ENCODE measurements at places on chromosomes 11 and 22.

- no peak for DNase-seq
- peaks cover 5% of the 10 kb centered on the region for H3K4me1 ChIP-seq
Observed at GRCh38 chr11:10641177-10641911, 52.2 kb downstream of the IRAG1 start.

DNA sequence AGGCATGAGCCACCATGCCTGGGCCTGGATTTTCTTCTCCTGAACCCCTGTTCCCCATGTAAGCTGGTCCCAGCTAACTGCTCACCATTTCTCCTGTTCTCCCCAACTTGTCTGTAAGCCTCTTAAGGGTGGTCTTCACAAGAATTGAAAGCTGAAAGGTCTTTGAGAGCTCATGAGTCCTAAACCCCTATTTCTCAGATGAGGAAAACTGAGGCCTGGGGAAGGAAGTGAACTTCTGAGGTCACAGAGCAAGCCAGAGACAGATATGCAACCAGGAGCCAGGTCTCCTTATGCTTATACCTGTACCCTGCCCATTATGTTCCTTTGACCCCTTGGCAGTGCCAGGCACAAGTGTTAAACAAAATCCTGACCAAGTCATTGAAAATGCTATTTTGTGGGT, 16.3 kb downstream of the NPTXR start:
- H3K4me3 ChIP-seq: no peak overlapping the region
- H3K4me1 ChIP-seq: peaks cover 17% of the 10 kb centered on the region
- H3K27me3 ChIP-seq: no peaks in the 10 kb centered on the region
- no peak for DNase-seq
- H3K36me3 ChIP-seq: peaks cover 60% of the 10 kb centered on the region
- no peak overlapping the region for H3K27ac ChIP-seq

- no peaks in the 10 kb centered on the region for H3K27me3 ChIP-seq
- no peaks in the 10 kb centered on the region for H3K4me1 ChIP-seq
- H3K4me3 ChIP-seq: no peak overlapping the region
- no peak overlapping the region for H3K27ac ChIP-seq
- H3K36me3 ChIP-seq: no peaks in the 10 kb centered on the region
Observed at GRCh38 chr11:6843670-6844069, 1.8 kb upstream of the OR10A5 start.

DNA sequence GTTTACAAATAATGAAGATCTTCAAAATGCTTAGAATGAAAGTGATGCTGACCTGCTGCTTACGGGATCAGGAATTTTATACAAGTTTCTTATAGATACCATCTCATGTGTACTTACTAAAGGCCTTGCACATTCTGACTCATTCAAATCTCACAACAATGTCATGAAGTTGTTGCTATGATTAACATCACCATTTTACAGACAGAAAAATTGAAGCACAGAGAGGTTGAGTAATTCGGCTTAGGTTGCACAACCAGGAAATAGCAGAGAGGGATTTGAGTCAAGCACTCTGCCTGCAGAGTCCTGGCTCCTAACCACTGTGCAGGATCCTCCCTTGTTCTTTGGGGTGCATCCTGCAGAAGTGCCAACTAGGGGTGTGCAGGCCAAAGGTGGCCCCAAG, 471.9 kb downstream of the MIAT start:
- no peak for DNase-seq
- H3K4me3 ChIP-seq: no peak overlapping the region
- H3K4me1 ChIP-seq: peaks cover 19% of the 10 kb centered on the region
- H3K27ac ChIP-seq: no peak overlapping the region
- H3K36me3 ChIP-seq: no peaks in the 10 kb centered on the region

DNA sequence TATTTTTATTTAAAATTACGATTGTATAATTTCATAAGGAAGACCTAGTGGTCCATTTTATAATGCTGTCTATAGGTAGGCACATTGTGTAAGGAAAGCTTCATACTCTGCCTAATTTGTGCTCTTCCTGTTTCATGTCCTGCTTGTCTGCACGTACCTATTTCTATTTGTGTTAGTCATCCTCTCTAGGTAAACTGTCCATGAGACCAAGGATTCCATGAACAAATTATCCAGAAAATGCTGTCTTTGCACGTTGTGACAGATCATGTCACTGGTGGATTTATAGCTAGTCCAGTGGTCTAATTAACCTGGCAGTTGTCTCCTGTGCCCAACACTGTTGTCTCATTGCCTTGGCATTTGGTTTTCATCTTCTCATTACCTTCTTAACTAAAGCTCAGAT, 44.7 kb downstream of the DNAJC24 start:
- no peaks in the 10 kb centered on the region for H3K27me3 ChIP-seq
- no peaks in the 10 kb centered on the region for H3K4me1 ChIP-seq
- no peak for DNase-seq
- no peak overlapping the region for H3K4me3 ChIP-seq

GRCh38 chr22:25363474-25363873, 144.0 kb downstream of the CRYBB2 start:
- H3K27me3 ChIP-seq: no peaks in the 10 kb centered on the region
- no peak overlapping the region for H3K27ac ChIP-seq
- peaks cover 27% of the 10 kb centered on the region for H3K4me1 ChIP-seq
- H3K4me3 ChIP-seq: no peak overlapping the region

GRCh38 chr22:35987487-35987886, 41.1 kb downstream of the RBFOX2 start:
- peak; percentile 34 for DNase-seq
- no peaks in the 10 kb centered on the region for H3K36me3 ChIP-seq
- no peaks in the 10 kb centered on the region for H3K27me3 ChIP-seq
- no peaks in the 10 kb centered on the region for H3K4me1 ChIP-seq
- H3K4me3 ChIP-seq: no peak overlapping the region
- H3K27ac ChIP-seq: no peak overlapping the region

GRCh38 chr11:6321356-6321755, 1.1 kb upstream of the CAVIN3 start:
- H3K4me1 ChIP-seq: peaks cover 27% of the 10 kb centered on the region
- H3K27ac ChIP-seq: peak overlapping the region; percentile 98
- H3K27me3 ChIP-seq: peaks cover 14% of the 10 kb centered on the region
- no peak overlapping the region for H3K4me3 ChIP-seq
- DNase-seq: no peak

DNA sequence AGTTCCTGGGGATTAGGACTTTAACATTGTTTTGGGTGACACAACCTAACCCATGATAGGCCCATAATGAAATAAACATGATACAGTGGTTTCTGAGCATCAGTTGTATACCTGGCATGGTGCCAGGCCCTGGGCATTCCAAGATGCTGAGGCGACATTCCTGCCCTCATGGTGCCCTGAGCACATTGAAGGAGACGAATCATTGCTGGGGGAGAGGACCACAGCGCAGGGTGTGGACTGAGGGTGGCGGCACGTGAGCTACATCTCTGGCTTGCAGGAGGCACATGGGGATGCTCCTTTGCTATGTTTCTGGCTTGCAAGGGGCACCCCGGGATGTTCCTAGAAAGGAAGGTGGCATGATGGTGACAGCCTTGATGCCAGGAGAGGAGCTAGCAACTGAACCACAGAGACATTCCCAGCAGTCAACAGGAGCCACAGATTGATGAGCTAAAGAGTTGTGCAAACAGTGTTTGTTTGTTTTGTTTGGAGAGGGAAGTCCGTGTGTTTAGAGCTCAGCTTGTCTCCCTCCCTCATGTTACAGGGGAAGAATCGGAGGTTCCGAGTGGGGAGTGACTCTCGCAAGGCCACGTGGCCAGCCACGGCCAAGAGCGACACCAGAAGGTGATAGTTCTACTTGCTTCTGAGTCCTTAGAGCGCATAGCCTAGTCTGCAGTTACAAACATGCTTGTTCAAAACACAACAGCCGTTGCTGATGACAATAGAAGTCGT, 106.4 kb downstream of the MIAT start:
- peaks cover 7% of the 10 kb centered on the region for H3K4me1 ChIP-seq
- no peak for DNase-seq
- H3K4me3 ChIP-seq: no peak overlapping the region
- H3K27ac ChIP-seq: no peak overlapping the region

GRCh38 chr22:38861927-38862326, 10.1 kb downstream of the CBX6 start:
- no peaks in the 10 kb centered on the region for H3K27me3 ChIP-seq
- no peak overlapping the region for H3K27ac ChIP-seq
- H3K36me3 ChIP-seq: peaks cover 40% of the 10 kb centered on the region
- H3K4me3 ChIP-seq: no peak overlapping the region

All from spinal cord (tissue), 10 donors.